Chondrocyte (in vitro differentiated cells): ENCODE measurements at places on chromosomes 3 and 15. TPM values are rescaled to one million over a fixed set of nuclear protein-coding genes. Genes with fewer than 3 reads are reported as not detected.

ALDH1A3 gene
- total RNA-seq = 0.51 to 0.55 TPM in 2 of 3 replicates, not detected in the other

P2RY1 gene
- 0.05 to 0.10 TPM in 2 of 3 replicates, not detected in the other for total RNA-seq

GRCh38 chr3:124800076-124800475, 69.8 kb downstream of the UMPS start:
- peak overlapping the region; percentile 92 for H3K27ac ChIP-seq
- peaks cover 48% of the 10 kb centered on the region for H3K4me1 ChIP-seq
- peaks cover 27% of the 10 kb centered on the region for H3K36me3 ChIP-seq
- H3K4me3 ChIP-seq = no peak overlapping the region
- DNase-seq = no peak

GRCh38 chr3:103440539-103441203, 1005.9 kb downstream of the ZPLD1 start:
- no peaks in the 10 kb centered on the region for H3K4me1 ChIP-seq
- H3K4me3 ChIP-seq = no peak overlapping the region

GRCh38 chr3:167773584-167773983, 38.1 kb downstream of the SERPINI1 start:
- H3K27ac ChIP-seq = no peak overlapping the region
- H3K36me3 ChIP-seq = no peaks in the 10 kb centered on the region
- H3K27me3 ChIP-seq = peaks cover 6% of the 10 kb centered on the region
- no peak overlapping the region for H3K4me3 ChIP-seq
- H3K4me1 ChIP-seq = no peaks in the 10 kb centered on the region

- H3K4me3 ChIP-seq = no peak overlapping the region
- H3K27ac ChIP-seq = peak overlapping the region; percentile 46
- no peaks in the 10 kb centered on the region for H3K27me3 ChIP-seq
- H3K4me1 ChIP-seq = peaks cover 73% of the 10 kb centered on the region
These were observed 1.6 kb upstream of the GBE1 start for GRCh38 chr3:81763001-81763400.

DNA sequence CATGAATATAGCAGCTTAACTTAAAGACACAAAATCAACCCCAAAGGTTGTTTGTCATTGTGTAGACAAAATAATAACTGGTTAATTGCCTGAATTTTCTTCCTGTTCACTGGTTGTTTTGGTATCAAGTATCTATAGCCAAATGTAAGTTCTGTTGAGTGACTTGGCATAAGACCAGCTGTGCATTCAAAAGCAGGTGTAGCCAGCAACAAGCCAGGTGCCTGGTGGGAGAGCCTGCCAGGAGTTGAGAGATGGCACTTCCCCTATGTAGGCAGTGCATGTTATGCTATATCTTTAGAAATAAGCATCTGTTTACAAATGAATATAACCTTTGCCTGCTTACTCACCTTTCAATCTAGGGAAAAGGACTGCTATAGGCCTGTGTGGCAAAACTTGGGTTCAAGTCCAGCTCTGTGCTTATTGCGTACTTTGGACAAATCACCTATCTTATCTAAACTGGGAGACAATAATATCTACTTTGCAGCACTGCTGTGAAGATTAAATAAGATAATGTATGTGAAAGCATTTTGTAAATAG, 84.9 kb upstream of the TBL1XR1 start:
- no peak for DNase-seq
- no peak overlapping the region for H3K4me3 ChIP-seq
- H3K27ac ChIP-seq = no peak overlapping the region
- H3K36me3 ChIP-seq = no peaks in the 10 kb centered on the region
- peaks cover 7% of the 10 kb centered on the region for H3K4me1 ChIP-seq
